ENCODE measurements at places on chromosomes 2 and 18.
A peak's percentile ranks its signal among the peaks of the same experiment; 100 is the strongest.

GRCh38 chr2:39403311-39403710 is 33.8 kb downstream of the MAP4K3 start:
- no peak for DNase-seq

- DNase-seq = peak; percentile 6
Observed at GRCh38 chr2:1742681-1743395, 1.5 kb downstream of the PXDN start.

- no peak for DNase-seq
Observed at GRCh38 chr2:12816379-12817306, 99.9 kb downstream of the TRIB2 start.

DNA sequence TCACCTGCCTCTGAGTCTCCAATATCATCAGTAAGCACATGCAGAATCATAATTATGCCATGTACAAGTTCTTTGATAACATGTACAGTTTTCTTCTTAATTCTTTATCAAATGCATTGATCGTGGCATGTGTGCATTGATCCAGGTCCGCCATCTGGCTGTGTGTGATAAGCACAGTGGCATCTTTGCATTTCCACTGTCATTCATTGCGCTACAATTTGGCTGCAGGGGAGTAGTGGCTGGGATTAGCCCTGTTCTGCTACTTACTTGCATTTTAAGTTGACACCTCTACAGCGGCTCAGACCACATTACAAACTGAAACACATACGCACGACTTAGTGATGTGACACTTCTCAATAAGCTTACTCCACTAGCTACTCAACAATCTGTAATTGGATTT is 83.6 kb upstream of the OTX1 start:
- DNase-seq = no peak

DNA sequence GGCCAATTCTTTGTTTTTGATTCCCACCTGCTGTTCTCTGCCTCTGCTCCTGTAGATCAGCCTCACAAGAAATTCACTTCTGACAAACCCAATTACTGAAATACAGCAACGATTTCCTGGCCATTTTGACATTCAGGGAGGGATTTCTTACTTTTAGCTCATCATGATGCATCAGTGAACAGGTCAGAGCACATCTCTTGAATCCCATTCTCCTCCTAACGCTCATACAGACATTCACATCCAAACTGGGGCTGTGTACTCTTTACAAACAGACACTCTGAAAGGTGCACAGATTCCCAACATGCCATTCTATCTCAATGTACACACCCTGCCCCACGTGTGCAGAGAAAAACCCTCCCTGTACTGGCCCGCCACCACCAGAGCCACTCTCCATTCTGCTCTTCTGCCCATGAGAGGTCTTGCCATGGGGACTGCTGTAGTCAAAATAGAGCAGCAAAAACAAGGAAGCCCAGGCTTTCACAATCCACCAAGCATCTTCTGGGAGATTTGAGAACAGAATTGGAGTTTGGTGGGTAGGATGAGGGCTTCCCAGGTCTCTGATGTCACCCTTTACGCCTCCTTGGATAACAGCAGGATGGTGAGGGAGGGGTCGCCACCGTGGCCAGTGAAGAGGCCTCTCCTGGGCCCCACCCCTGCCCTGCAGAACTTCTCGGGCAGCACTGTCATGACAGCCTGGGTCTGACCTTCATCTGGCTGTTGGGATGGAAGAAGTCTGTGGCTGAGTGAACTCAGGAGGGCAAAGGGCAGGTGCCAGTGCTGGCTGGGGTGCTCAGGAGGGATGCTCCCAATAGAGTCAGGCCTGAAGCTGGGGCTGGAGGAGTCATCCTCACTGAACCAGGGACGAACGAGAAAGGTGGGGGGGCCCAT is 41.9 kb upstream of the ZFP36L2 start:
- DNase-seq = no peak

GRCh38 chr2:119694470-119694844 is 15.5 kb downstream of the TMEM177 start:
- DNase-seq = no peak

All from stimulated activated naive CD4-positive, alpha-beta T cell (primary cell).